ENCODE measurements at places on chromosomes 7 and 10.

DNA sequence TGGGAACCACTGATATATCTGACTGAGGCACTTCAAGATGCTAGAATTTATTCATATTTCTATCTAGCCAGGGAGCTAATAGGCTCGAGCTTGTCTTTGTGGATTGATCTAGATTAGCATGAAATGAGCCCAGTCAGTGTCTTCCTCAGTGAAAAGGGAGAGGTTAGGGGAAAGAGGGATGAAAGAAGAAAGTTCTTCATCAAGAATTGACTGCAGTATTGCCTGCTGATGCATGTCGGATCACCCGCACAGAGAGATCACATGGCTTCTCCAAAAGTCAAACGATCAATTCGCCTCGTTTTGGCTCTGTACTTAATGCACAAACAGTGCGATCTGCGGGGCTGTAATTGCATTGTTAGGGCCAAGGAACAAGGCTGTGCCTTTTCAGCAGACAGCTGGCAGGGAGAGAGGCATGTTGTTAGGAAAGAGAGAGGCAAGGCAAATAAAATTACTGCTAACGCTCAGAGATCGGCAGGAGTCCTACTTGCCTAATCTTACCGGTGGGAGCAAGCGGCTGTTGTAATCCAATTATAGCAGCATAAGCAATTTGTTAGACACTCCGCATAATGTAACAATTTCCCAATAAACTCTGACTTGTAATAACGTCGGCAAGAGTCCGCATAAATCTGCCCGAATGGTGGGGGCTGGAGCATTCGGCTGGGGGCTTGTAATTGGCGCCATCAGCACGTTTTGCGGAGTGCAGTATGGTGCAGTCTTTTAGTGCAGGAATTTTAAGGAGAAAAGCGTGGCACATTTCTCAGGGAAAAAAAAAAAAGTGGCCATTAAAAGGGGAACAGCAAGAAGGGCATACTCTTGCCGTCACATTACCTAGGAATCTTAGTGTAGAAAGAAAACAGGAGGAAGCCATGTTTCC, 102.1 kb downstream of the POLL start:
- DNase-seq: no peak

- DNase-seq: no peak
These were observed at the start of gene ADAM12 for GRCh38 chr10:126387931-126388911. Gene ADAM12, minus strand, starts transcription at chr10:126388477. Its CDS starts 332 bp downstream, at chr10:126388145.

DNA sequence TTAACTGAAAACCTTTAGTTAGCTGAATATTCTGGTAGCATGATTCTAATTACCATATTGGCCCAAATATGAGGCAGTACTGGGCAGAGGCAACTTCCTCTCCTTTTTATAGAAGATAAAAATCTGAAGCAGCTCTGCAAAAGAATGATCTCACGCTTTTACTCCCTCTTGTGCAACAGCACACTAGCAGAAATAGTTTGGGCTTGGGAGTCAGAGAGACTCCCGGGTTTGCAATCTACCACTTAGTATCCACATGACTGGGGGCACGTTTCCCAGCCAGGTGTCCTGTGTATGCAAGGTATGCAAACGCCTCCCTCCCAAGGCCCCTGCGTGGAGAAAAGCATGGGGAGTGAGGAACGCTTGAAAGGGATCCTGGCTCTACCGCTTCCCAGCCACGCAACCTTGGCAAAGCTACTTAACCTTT, 47.2 kb upstream of the RHEB start:
- no peak for DNase-seq

GRCh38 chr10:130453721-130454542, 317.7 kb downstream of the GLRX3 start:
- no peak for DNase-seq

DNA sequence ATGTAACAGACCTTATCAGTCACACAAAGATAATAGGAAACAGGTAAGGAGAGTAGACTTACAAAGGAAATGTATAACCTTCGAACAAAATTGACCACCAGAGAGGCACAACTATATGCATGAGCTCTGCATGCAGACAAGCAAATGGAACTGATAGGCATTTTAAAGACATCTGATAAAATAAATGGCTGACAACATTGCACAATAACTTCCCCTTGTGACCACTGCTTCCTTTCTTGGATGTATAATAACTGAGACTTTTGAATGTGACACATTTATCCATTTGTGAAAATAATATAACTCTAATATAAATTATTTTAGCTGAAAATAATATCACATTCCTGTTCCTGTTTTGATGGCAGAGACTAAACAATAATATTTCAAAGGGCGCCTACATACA, 654.2 kb upstream of the STEAP1 start:
- DNase-seq: no peak
